A375 (cell line): ENCODE measurements at places on chromosomes 1 and 21. TPM values are rescaled to one million over a fixed set of nuclear protein-coding genes. Genes with fewer than 3 reads are reported as not detected.

The AIM2 gene
- total RNA-seq, result 4.6 and 9.0 TPM in 2 replicates

The PEA15 gene
- total RNA-seq, result 107 and 133 TPM in 2 replicates

The OR2L3 gene
- total RNA-seq, result not detected in 2 replicates

The COL16A1 gene
- total RNA-seq, result 53.0 and 59.6 TPM in 2 replicates

The ATF3 gene
- total RNA-seq, result 50.5 and 77.8 TPM in 2 replicates

The C1orf105 gene
- not detected in 2 replicates for total RNA-seq

The ADAMTSL4 gene
- total RNA-seq, result 7.7 and 8.9 TPM in 2 replicates

The PLA2G2F gene
- total RNA-seq, result not detected in 2 replicates

The FGR gene
- total RNA-seq, result 0.05 TPM in 1 of 2 replicates, not detected in the other

The GRHL3 gene
- 0.19 and 0.45 TPM in 2 replicates for total RNA-seq

The SLC5A9 gene
- not detected in 2 replicates for total RNA-seq

The SERTAD4 gene
- 36.6 and 37.4 TPM in 2 replicates for total RNA-seq

The FAM151A gene
- total RNA-seq, result not detected in 2 replicates

The HIVEP3 gene
- 16.4 and 20.1 TPM in 2 replicates for total RNA-seq

The SLC1A7 gene
- 0.19 TPM in 1 of 2 replicates, not detected in the other for total RNA-seq

The RXRG gene
- 6.2 and 7.2 TPM in 2 replicates for total RNA-seq

The KRTAP11-1 gene
- total RNA-seq, result not detected in 2 replicates

The TFF2 gene
- 2.3 and 2.8 TPM in 2 replicates for total RNA-seq

The ADGRL4 gene
- total RNA-seq, result 3.6 and 5.2 TPM in 2 replicates
